ENCODE measurements at places on chromosomes 5 and 9.
A peak's percentile ranks its signal among the peaks of the same experiment; 100 is the strongest.

DNA sequence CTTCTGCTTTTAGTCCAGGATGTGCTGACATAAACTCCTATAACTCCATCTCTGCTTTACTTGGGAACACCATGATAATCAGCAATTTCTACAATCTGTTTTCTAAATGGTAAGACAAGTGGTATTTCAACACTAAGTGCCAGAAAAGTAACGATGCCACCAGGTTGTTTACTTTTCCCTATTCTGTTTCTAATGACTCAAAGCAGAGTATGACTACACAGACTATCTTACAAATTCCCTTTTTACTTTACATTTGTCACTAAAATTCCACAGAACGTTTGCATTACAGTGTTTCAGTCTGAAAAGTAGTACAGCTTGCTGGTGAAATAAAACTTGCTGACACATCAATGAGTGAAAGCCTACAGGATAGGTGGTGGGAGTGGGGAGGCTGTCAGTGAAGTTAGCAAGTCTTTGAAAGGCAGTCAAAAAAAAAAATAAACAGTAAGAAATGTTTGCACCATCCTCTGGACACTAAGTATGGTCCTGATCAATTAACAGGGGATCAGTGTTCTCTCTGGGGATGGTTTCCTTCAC, 186.5 kb downstream of the LURAP1L start:
- no peak for DNase-seq

DNA sequence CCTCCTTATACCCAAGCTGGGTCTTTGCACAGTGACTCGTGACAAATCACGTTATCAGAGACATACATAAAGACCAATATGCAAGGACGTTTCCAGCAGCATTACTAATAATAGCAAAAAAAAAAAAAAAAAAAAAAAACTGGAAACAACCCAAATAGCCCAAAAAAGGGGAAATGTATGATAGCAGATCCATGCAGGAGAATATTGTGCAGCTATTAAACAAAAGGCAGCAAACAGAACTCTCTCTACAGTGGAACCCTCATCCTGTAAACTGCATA, 37.7 kb downstream of the C5orf15 start:
- no peak for DNase-seq

DNA sequence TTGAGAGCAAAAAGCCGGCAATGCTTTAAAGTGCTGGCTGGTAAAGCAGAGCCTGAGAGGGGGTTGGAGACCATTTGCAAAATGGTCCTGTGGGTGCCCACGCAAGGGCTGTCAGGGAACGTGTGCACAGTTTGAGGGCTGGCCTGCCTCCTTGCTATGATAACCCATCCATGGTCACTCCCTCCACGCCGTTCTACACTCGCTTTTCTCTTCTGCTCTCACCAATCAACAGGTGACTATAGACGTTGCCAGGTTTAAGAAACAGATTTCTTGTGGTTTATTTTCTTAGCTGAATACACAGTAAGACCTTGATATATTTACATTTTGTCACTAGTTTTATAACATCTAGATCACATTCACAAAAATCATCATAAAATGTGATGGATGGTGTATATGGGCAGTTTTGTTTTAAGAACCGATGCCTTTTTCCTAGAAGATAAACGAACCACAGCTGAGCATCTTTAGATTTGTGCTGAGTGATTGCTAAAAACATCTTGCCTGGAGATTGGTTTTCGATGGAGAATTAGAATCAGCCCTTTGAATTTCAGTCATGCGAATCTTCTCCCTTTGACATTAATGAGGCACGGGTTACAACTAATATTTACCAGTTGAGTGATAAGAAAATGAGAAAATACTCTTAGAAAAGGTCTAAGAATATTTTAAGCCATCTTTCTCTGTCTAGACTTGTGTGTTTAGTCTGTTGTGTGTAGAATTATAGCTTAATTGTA, 13.9 kb downstream of the MAP1B start:
- DNase-seq: no peak

GRCh38 chr9:124390794-124391658, 24.2 kb downstream of the PSMB7 start:
- no peak for DNase-seq

GRCh38 chr9:136618580-136619547, 43.9 kb upstream of the EGFL7 start:
- peak; percentile 57 for DNase-seq

GRCh38 chr9:95750725-95751519, 124.6 kb upstream of the ERCC6L2 start:
- no peak for DNase-seq

- peak; percentile 83 for DNase-seq
Observed at GRCh38 chr9:35111001-35111933, 4.4 kb downstream of the ATOSB start.

DNA sequence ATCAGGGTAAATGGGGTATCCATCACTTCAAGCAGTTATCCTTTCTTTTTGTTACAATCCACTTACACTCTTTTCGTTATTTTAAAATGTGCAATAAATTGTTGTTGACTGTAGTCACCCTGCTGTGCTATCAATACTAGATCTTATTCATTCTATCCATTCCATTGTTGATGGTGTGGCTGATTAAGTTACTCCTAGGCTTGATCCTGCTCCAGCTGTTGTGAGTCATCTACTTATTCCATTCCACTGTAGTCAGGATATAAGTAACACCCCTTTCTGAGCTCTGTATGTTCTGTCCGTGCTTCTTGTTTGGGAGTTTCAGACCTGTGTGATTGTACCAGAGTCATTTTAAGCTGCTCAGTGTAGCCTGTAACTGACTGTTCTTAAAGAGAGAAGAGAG, 122.5 kb upstream of the RUSC2 start:
- no peak for DNase-seq

DNA sequence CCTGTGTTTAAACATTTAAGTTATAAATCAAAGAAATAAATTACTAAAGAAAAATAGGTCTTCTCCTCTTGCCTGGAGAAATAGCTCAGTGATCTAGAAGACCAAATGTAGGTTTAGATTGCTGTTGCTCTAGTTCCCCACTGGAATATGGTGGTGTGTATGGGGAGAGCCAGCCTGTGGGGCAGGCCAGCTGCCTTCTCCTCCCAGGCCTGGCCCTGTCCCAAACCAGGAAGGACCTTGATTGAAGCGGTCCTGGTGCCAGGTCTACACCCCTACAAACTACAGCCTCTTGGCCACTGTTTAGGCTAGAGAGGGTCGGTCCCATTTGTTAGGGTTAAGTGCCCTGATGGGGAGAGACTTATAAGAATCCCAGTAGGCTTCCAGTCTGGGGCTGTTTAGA, 35.4 kb downstream of the MAN2A1 start:
- DNase-seq: no peak
